ENCODE measurements at places on chromosomes 1 and 21. TPM values are rescaled to one million over a fixed set of nuclear protein-coding genes. Genes with fewer than 3 reads are reported as not detected.

Gene TSPAN1
- 8.9 TPM for total RNA-seq

Gene PGBD5
- total RNA-seq = 0.12 TPM

Gene SLC35F3
- total RNA-seq = 0.87 TPM

Gene DYNLT5
- 15.9 TPM for total RNA-seq

Gene ETV3L
- total RNA-seq = not detected

Gene IL22RA1
- not detected for total RNA-seq

Gene PDZK1
- total RNA-seq = not detected

Gene F3
- total RNA-seq = 35.4 TPM

Gene NUDT4B
- total RNA-seq = 46.7 TPM

Gene OR2T29
- not detected for total RNA-seq

Gene NTPCR
- total RNA-seq = 32.7 TPM

Gene FCRL4
- total RNA-seq = not detected

Gene RCC2
- total RNA-seq = 113 TPM

Gene S100A5
- total RNA-seq = not detected

Gene MSH4
- total RNA-seq = not detected

Gene RSPH1
- total RNA-seq = not detected

Gene PLA2G2F
- not detected for total RNA-seq

Gene PDC
- total RNA-seq = not detected

Gene STYXL2
- total RNA-seq = not detected

Gene ITPKB
- total RNA-seq = 73.0 TPM

Gene TDRD5
- total RNA-seq = not detected

Gene CNKSR1
- 1.0 TPM for total RNA-seq

Gene FCRLA
- total RNA-seq = not detected
